Inflammatory macrophage treated with lipopolysaccharide for 1 hour (primary cell): ENCODE measurements at places on chromosomes 1 and 21.

- no peak for DNase-seq
These were observed 14.4 kb downstream of the SLC41A1 start for GRCh38 chr1:205798577-205798976.

DNA sequence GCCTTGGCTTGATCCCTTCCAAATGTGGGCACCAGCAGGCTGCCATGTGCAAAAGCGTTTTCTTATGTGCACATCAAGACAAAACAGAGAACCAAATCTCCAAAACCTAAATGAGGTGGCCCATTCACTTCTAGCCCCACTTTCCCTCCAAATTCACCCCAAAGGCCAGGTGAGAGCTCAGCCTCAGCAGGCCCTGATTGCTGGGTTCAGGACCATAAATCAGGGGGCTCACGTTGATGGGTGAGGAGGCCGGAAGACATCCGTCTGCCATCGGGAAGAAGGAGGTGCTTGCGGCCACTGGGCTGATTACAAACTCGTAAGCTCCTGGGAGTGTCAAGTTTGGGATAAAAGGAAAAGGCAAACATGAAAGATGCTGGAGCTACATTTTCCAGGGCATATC, 86.7 kb upstream of the CLDN14 start:
- no peak for DNase-seq

DNA sequence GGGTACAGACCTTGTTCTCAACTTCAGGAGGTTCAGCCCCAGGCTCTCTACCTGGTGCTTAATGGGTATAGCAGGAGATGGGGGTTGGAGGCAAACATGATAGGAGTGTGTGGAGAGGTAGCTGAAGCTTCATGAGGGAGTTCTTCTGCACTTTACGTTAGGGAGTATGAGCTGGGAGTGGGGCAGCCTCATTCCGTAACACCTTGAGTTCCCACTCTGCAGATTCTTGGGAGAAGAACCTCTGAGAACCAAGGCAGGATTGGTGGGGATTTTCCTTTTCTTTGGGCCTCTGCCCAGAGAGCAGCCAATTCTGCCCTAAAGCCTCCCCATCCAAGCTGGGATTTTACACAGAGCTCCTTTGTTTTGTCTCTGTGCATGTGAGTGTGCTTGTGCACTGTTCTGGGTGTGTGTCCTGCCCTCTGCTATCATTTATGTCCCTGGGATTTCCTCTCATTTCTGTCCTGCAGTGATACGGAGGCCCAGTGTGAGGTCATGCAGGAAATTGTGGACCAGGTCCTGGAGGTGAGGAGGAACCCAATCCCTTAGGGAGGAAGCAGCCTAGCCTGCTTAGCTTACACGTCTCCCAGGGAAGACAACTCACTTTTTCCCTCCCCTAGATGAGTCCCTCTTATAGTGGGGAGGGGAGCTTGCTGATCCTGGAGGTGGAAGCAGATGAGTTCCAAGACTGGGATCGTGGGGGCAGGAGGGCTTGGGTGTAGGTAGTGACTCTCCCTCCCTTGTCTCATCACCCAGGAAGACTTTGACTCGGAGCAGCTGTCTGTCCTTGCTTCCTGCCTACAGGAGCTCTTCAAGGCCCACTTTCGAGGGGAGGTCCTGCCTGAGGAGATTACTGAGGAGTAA, 11.6 kb upstream of the SLC27A3 start:
- DNase-seq = no peak

DNA sequence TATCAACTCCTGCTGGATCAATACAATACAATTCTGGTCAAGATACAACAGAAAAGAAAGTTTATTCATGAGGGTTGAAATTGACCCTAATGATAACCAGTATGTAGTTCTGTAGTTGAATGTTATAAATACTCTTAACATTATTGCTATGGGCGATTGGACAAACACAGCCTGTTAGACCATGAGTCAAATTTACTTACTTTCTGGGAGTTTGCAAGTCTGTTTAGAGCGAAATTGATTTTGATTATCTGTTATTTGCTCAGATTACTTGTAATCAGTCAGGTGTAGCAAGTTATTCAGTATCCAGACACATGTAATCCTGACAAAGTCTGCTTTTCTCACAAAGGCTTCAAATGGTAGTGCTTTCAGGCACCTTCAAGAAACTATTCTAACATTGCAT, 216.6 kb upstream of the B3GALT2 start:
- no peak for DNase-seq

GRCh38 chr21:33643658-33644311, 1.5 kb downstream of the ITSN1 start:
- DNase-seq = no peak

DNA sequence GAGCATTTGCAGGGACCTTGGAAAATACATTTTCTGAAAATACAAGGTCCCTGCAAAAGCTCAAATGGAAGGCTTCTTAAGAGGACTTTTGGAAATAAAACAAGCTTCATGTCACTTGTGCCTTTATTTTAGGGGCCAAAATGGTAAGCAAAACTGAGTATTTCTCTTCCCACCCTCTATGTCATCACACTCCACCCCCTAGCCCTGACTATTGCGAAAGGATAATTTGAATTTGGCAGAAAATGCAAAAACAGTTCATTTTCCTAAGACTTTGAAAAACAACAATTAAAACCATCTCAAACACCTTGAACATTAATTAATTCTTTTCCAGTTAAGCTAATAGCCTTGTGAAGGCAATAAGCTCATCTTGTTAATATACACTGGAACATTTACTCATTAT, 201.7 kb downstream of the TM2D1 start:
- no peak for DNase-seq

GRCh38 chr1:70486676-70487458, 75.8 kb downstream of the CTH start:
- no peak for DNase-seq

GRCh38 chr21:42140196-42140934, 69.2 kb downstream of the UMODL1 start:
- no peak for DNase-seq

- DNase-seq = no peak
These were observed 956 bp downstream of the URB2 start for GRCh38 chr1:229627003-229627402.

DNA sequence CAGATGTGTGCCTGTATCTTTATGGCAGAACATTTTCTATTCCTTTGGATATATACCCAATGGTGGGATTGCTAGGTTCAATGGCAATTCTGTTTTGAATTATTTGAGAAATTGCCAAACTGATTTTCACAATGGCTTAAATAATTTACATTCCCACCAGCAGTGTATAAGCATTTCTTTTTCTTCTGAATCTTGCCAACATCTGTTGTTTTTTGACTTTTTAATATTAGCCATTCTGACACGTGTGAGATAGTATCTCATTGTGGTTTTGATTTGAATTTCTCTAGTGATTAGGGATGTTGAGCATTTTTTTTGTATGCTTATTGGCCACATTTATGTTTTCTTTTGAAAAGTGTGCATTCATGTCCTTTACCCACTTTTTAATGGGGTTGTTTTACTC, 864.3 kb upstream of the ADAMTS5 start:
- no peak for DNase-seq

DNA sequence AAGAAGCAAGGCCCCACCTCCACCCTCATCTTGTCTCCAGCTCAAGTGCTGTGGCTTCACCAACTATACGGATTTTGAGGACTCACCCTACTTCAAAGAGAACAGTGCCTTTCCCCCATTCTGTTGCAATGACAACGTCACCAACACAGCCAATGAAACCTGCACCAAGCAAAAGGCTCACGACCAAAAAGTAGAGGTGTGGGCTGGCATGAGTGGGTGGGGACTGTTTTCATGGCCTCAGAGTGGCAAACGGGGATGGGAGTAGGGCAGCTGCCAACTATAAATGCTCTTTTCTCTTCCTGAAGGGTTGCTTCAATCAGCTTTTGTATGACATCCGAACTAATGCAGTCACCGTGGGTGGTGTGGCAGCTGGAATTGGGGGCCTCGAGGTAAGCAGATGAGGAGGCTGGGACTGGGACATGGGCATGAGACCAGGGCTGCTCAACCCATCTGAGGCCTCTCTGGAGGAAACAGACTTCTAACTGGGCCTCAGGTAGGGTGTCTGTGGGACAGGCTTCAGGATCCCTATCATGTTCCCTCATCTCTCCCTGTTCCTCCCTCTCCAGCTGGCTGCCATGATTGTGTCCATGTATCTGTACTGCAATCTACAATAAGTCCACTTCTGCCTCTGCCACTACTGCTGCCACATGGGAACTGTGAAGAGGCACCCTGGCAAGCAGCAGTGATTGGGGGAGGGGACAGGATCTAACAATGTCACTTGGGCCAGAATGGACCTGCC, 8.8 kb upstream of the P3R3URF start:
- DNase-seq = no peak

DNA sequence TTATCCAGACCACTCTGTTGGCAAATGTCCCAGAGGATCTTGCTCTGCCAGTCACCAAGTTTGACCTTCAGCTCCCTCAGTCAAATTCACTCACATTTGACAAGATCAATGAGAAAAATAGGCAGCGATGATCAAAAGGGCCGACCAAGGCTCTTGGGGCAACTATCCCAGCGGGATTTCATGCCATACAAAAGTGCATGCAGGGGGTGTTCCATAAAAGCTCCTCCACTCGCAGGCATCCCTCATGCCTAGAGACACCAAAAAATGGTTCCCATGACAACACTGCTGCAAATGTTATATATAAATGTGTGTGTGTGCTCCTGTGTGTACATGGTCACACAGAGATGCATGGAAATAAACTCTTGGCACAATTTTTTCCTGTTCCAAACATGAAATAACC, 16.2 kb upstream of the EIF4G3 start:
- DNase-seq = no peak

- no peak for DNase-seq
These were observed 18.0 kb downstream of the SLC2A7 start for GRCh38 chr1:9008236-9008635.

GRCh38 chr21:39317134-39318090, 4.0 kb upstream of the BRWD1 start:
- peak; percentile 73 for DNase-seq

DNA sequence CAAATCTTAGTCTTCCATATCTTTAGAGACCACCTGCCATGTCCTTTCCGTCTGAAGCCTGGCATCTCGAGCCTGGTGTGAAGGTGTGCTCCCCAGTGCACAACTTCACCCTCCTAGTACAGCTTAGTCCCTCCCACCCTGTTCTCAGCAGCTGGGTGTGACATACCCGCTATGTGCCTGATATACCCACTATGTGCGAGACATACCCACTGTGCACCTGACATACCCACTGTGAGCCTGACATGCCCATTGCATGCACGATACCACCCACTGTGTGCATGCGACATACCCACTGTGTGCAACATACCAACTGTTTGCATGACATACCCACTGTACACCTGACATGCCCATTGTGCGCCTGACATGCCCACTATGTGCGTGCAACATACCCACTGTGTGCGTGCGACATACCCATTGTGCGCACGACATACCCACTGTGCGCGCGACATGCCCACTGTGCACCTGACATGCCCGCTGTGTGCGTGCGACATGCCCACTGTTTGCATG, 3.0 kb upstream of the RRP1 start:
- no peak for DNase-seq

DNA sequence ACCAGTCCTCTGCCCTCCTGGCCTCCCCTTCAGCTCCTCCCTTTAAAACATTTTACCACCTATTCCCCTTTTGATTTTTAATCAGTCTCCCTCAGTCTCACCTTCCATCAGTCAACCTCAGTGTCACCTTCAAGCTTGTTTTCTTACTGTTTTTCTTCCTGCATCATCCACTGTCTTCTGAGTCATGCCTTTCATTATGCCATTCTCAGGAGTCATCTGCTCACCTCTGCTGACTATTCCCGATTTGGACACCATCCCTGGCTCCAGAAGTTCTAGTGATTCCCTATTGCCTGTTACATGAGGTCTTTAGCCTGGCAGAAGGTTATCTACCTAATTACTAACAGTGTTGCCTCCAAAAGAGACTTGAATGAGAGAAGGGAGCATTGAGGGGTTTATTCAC, 23.9 kb downstream of the NFASC start:
- DNase-seq = no peak

DNA sequence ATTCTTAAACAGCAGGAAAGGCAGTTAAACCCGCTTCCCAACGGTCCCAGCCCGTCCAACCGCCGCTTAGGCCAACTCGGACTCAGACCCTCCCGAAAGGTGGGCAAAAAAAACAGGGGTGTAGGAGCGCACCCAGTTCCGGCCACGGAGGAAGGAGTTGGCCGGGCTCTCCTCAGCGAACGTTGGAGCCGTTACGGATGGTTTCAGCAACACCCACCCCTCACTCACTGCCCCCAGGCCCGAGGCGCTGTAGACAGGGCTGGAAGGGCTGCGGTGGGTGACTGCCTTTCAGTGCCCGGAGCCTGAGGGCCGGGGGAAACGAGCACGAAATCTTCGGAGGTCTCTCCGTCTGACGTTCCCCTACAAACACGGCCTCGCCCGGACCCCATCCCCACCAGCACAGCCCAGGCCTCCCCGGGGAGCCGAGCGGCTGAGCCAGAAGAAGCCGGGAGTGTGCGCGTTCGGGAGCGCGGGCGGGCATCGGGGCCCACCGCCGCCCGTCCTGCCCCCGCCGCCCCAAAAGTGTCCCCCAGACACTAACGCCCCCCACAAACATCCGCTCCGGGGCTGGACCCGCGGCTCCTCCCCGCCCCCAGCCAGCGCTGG, 1.3 kb downstream of the KDM5B start:
- DNase-seq = no peak

- peak; percentile 44 for DNase-seq
These were observed 25.8 kb upstream of the CAPZB start for GRCh38 chr1:19511116-19511515.
